Endothelial cell of umbilical vein (primary cell): ENCODE measurements at places on chromosomes 13 and 19. TPM values are rescaled to one million over a fixed set of nuclear protein-coding genes. Genes with fewer than 3 reads are reported as not detected.

The FRY gene
- 75.8 and 86.7 TPM in 2 replicates for total RNA-seq

GRCh38 chr13:68048802-68049359, 818.7 kb upstream of the PCDH9 start:
- no peak overlapping the region for H3K4me3 ChIP-seq
- H3K27me3 ChIP-seq, result no peaks in the 10 kb centered on the region
- no peaks in the 10 kb centered on the region for H3K4me1 ChIP-seq
- no peak overlapping the region for H3K27ac ChIP-seq

DNA sequence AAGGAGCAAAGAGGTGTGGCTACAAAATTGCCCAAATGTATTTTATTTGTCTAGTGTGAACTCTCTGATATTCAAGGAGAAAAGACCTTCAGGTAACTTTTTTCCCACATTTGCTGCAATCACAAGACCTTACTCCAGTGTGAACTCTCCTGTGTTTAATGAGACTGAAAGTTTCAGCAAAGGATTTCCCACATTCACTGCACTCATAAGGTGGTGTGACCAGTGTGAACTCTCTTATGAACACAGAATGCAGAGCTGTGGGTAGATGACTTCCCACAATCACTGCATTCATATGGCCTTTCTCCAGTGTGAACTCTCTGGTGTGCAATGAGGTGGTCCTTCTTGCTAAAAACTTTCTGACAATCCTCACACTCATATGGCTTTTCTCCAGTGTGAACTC, 16.4 kb downstream of the ZNF814 start:
- peaks cover 2% of the 10 kb centered on the region for H3K36me3 ChIP-seq
- H3K27ac ChIP-seq, result no peak overlapping the region
- DNase-seq, result no peak
- H3K27me3 ChIP-seq, result no peaks in the 10 kb centered on the region

The PRSS57 gene
- not detected in 2 replicates for total RNA-seq

GRCh38 chr13:99267927-99268326, 9.7 kb upstream of the GPR18 start:
- H3K27me3 ChIP-seq, result no peaks in the 10 kb centered on the region
- DNase-seq, result no peak

DNA sequence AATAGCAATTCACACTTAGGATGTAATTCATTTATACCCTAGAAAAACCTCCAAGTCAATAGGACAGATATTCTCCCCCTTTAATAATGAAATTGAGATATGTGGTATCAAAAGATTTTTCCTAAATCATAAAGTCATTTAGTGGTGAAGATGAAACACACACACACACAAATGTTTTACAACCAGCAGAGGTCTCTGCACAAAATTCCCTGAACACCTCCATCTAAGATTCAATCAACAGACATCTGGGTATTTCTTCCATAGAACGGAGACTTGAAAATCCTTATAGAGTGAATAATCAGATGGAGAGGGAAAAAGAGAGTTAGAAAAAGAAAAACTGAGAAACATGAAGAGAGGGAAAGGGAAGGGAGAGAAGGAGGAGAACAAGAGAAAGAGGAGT, 52.8 kb downstream of the MYCBP2 start:
- peak; percentile 6 for DNase-seq
- peaks cover 5% of the 10 kb centered on the region for H3K36me3 ChIP-seq
- H3K27me3 ChIP-seq, result no peaks in the 10 kb centered on the region

- peak overlapping the region; percentile 61 for H3K4me3 ChIP-seq
- no peaks in the 10 kb centered on the region for H3K36me3 ChIP-seq
- DNase-seq, result peak; percentile 95
- no peaks in the 10 kb centered on the region for H3K27me3 ChIP-seq
- H3K4me1 ChIP-seq, result peaks cover 44% of the 10 kb centered on the region
Observed at GRCh38 chr19:11380653-11381537, 3.2 kb downstream of the EPOR start.

The NLRP7 gene
- total RNA-seq, result not detected in 2 replicates

GRCh38 chr13:99620806-99621205, 119.5 kb downstream of the TM9SF2 start:
- no peaks in the 10 kb centered on the region for H3K36me3 ChIP-seq
- no peak overlapping the region for H3K4me3 ChIP-seq
- no peaks in the 10 kb centered on the region for H3K4me1 ChIP-seq
- H3K27ac ChIP-seq, result no peak overlapping the region

- H3K27me3 ChIP-seq, result no peaks in the 10 kb centered on the region
- no peak for DNase-seq
- H3K27ac ChIP-seq, result no peak overlapping the region
- H3K4me3 ChIP-seq, result no peak overlapping the region
- no peaks in the 10 kb centered on the region for H3K4me1 ChIP-seq
- H3K36me3 ChIP-seq, result no peaks in the 10 kb centered on the region
Observed at GRCh38 chr13:65642301-65642700, 1587.8 kb downstream of the PCDH9 start.
